ENCODE measurements at places on chromosomes 11 and 22.

GRCh38 chr22:20437613-20438426 is at the start of gene SCARF2:
Gene SCARF2 (minus strand): TSS chr22:20437825. CDS start chr22:20437754, 71 bp downstream.
- DNase-seq: no peak

DNA sequence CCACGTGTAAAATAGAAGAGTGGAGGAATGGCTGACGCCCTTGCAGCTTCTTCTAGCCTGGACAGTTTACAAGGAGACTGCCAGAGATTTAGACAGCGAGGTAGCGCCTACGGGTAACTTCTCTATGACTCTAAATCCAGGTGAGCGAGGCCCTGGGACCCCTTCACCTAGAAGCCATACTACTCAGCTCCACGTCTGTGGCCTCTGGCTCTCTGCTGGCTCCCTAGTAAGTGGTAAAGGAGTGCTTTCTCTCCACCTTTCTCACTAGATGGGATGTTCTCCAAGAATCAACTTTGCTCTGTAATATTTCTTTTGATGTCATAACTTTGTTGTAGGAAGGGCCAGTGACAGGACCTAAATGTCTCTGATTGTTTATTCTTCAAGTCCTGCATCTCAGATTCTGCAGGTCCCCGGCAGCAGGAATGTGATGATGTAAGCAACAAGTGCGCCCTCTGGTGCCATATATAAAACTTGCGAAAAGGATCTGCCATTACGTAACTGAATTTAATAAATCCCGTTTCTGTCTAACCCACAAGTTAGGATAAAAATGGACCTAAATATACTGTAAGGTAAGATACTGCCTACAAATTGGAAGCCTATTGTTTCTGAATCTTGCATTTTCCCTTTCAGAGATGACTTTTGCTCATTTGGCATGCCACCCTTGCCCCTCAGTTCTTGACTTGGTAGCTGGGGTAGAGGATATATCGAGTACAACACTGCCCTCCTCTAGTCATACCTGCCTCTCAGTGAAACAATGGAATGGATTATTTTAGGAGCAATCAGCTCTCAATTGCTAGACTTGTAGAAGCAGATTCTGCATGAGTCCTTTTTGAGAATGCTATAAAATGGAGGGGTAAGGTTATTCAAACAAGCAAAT is 11.0 kb upstream of the PTPN5 start:
- no peak for DNase-seq

DNA sequence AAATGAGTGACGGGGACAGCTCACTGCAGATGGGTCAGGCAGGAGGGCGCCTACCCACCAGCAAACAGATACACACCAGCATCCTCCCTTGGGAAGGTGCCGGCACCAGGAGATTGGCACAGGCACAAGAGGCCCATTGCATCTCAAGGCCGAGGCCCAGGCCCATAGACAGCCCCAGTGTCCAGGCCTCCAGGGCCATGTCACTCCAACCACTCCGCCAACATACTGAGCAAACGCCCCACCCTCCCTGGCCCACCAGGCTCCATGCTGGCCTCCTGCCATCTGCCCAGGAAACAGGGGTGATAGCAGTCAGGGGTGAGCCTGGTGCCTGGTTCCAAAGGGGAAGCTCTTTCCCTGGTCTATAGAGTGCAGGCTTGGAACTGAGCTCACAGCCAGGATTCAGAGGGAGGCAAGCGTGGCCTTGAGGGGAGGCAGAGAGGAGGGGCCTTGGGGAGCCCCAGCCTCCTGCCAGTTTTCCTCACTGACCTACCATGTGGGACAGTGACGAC is 34.7 kb downstream of the PISD start:
- DNase-seq: no peak

DNA sequence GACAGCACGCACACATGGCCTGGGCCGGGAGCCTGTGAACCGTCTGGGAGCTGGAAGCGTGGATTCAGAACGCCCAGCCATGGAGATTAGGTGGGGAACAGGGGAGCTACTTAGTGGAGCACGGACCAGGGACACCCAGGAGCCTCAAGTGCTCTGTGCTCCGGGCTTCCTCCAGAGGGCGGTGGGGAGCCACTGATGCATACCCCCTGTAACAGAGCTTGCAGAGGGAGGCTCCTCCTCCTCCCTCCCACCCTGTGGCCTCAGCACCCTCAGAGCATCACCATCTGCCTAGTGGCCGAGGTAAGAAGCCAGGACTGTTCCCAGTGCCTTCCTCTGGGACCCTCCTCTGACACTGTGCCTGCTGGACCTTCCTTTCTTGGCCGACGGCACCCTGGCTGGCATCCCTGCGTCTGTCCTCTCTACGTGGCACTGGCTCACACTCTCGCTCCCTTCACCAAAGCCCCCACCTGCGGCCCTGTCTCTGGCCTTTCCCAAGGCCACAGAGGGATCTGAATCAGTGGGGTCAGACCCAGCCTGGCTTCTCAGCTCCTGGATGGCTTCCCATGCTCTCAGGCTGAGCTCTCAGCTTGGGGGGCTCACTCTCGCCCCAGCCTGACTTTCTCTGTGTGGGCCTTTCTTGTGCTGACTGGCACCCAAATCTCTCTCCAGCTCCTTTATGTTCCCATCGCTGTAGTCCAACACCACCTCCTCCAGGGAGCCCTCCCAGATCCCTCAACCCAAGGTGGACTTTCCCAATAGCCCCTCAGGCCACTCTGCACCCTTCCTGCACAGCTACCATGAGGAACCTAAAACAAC is 780.9 kb downstream of the BRD1 start:
- DNase-seq: no peak

DNA sequence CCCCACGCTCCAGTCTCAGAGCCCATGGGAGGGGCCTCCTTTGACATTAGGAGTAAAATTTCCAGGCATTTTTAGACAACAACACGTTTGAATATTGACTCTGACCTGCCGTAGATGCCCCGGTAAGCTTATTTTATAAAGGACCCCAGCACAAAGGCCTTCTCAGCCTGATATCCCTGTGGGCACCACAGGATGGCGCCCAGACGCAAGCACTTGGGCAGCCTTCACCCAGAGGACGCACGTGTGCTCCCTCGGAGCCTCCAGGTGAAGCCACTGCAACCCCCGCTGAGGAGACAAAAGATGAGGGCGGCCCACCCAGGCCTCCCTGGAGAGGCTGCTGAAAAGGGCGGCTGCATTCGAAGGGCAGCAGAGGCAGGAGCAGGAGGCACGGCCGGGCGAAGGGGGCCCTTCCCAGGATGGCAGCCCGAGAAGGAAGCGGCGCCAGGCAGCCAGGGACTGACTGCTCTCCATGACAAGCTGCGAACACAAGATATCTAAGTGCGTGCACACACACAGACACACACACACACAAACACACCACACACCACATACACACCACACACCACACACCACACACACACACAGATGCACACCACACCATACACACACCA is 15.2 kb upstream of the TH start:
- no peak for DNase-seq

DNA sequence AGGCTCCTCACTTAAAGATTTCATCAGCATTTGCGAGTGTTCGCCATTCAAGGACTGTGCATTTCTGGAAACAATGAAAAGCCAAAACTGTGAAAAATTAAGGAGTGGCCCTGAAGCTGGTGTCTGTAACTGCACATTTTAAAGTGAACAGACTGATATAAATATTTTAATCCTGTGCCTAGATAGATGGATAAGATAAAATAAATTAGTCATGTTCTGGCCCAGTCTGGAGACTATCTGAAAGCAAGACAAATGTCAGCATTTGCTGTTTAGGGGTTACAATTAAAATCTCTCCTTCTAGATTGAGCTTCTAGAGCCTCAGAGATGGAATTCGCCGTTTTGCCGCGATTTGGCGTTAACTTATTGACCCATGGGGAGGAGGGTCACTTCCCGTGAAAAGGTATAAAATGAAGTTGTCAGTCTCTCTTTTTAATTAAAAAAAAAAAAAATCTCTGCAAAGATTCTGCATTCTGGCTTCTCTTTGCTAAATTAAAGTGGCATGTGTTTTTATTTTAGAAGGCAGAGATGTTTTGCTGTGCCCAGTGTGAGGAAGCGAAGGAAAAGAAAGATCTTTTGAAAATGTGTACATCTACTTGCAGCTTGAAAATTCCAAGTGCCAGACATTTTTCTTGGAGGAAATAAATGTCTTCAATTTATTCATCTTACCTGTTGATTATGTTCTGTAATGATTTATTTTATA is 79.7 kb upstream of the WNT7B start:
- DNase-seq: no peak

GRCh38 chr22:17846326-17846992 is 72.2 kb upstream of the BID start:
- no peak for DNase-seq

DNA sequence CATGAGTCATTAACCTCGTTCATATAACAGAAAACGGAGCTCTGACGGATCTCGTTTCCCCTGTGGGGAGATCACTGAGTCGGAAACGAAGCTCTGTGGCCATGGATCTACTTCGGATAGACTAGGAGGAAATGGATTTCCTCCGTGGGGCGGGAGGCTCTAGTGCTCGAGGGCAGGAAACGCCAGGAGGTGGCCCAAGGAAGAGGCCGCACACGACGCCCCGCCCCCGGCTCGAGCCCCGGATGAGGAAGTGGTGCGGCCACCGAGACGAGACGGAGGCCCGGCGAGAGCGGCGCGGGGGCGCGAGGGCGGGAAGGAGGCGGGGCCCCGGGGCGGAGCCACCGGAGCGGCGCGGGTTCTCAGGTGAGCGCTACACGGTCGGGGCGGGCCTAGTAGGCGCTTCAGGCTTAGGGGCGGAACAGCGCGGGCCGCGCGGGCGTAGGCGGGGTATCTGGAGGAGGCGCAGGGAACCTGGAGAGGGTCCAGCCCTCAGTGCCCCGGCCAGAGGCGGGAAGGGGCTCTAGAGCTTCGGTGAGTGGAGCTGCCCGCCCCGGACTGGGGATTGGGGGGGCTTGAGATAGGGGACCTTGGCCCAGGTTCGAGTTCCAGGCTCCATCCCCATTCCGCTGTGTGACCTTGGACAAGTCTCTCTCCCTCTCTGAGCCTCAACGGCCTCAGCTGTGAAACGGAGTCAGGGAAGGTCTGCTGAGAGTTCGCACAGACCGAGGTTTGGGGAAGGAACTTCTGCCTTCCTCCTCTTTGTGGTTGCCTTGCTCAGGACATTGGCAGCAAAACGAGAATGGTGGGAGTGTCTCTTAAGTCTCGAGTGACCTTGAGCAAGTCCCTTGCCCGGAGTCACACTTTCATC is at the start of gene DEPDC5:
Gene DEPDC5, plus strand, starts transcription at position 386 of the 868 bp plus-strand sequence. CDS start 903 bp downstream, outside the sequence.
- peak; percentile 94 for DNase-seq

- DNase-seq: no peak
Observed at GRCh38 chr11:6559369-6559768, 44.0 kb downstream of the RRP8 start.

DNA sequence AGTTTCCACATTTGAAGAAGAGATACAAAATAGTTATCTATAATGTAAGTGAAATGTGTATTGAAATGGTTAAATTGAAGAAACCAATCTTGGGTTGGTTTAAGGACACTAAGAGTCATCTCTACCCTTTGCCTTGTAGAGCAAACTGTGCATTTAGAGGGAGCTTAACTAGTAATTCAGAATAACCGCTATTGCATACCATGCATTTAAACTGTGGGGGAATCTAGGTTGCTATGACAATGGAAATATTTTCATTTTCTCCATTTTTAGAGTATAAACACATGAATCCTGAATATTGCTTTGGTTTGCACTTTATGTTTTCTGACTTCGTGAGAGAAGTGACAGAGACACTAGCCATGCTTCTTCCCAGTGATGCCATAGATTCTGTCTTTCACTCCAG is 39.7 kb downstream of the FAT3 start:
- no peak for DNase-seq

DNA sequence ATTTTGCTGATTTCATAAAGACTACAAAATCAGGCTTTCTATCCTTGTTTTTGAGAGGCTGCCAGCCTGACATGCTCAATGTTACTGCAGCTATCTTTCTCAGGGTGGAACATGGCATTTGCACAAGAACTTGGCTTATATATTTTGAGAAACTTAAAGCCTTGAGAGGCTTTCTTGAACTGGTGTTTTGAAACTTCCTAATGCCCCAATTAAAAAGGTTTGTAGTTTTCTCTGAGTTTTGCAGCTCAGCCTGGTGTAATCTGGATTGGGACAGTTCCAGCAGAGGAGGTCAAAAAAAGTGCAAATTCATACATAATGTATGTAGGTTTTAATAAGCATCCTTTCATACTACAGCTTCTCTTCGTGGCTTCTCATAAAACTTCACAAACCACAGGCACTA is 223.4 kb downstream of the FAM76B start:
- DNase-seq: no peak

- DNase-seq: no peak
Observed at GRCh38 chr11:23778971-23779370, 717.9 kb upstream of the LUZP2 start.

- DNase-seq: no peak
Observed at GRCh38 chr11:69617220-69617619, 23.7 kb upstream of the CCND1 start.

DNA sequence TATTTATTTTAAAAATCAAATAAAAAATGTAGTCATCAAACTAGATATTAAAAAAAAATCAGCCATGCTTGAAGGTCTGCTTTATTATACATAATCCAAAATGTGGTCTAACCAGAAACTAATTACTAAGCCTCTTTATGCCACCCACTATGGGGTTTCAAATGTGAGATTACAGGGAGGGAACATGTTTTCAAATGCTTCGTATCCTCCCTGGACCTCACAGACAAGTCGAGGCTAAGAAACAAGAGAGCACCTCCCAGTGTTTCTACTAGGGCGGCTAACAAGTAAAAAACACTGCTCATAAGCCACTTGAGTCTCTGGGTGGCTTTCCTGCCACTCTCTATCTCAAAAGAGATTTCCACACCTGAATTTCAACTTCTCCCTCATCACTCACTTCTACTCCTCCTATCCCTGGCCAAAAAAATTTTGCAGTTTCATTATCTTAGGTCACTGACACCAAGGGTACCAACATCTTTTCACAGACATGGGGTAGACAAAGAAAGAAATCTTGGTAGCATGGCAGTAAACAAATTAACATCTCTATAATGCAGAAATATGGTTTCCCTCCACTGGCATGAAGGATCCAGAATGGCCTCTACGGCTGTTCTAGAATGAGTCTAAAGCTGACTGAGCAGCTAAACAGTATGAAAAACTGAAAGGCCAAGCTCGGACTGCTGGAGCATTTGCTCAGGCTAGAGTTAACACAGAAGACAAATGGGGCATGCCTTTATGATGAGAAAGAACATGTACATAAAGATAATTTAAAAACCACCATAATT is 50.9 kb downstream of the PITPNB start:
- DNase-seq: no peak

- no peak for DNase-seq
Observed at GRCh38 chr11:21896746-21897602, 295.9 kb upstream of the ANO5 start.

GRCh38 chr11:13137844-13138301 is 128.8 kb downstream of the RASSF10 start:
- DNase-seq: no peak

DNA sequence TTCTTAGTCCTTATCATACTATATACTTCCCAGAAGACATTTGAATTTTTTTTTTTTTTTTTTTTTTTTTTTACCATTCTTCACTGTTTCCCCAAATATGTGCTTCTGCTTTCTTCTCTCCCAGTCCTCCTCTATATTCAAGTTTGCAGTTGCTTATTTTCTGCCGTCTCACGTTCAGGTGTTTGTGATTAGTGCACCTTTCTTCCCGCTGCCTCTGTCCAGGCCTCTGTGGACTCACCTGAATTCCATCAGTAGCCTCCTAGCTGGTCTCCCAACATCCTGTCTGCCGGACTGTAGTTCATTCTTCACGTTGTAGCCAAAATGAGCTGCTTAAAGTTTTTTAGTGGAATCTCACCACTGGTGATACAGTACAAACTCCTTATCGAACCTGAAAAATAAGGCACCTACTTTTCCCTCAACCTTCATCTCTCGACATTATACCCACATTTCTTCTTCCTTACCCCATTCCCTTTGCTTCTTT is 795 bp upstream of the MSANTD4 start:
- no peak for DNase-seq

- no peak for DNase-seq
Observed at GRCh38 chr11:110467556-110467955, 37.8 kb downstream of the FDX1 start.

- DNase-seq: no peak
Observed at GRCh38 chr22:45533703-45534102, 31.0 kb downstream of the FBLN1 start.
